Spinal cord (tissue), 10 donors: ENCODE measurements at places on chromosomes 12 and 14.
A peak's percentile ranks its signal among the peaks of the same experiment; 100 is the strongest.

GRCh38 chr12:76883151-76883550 is 4.3 kb upstream of the CSRP2 start:
- H3K27ac ChIP-seq, result no peak overlapping the region
- H3K36me3 ChIP-seq, result no peaks in the 10 kb centered on the region
- peaks cover 4% of the 10 kb centered on the region for H3K27me3 ChIP-seq
- no peak for DNase-seq
- no peak overlapping the region for H3K4me3 ChIP-seq
- H3K4me1 ChIP-seq, result peaks cover 10% of the 10 kb centered on the region

DNA sequence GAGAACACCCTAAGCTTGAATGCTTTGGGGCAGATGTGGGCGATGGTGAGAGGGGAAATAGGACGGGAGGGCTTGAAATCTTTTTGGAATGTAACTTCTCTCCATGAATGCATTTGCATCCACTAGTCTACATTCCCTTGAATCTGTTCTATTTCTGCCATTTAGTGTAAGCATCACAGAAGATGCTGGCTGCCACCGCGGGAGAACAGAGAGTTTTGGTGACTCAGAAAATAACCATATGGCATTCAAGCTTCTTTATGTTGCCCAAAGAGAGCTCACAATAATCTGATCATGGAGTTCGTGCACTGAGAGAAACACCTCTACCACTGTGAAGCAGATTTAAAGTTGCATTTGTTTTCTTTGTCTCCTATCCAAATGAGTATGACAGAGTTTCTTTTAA is 52.6 kb upstream of the OTX2 start:
- H3K27me3 ChIP-seq, result no peaks in the 10 kb centered on the region
- no peaks in the 10 kb centered on the region for H3K4me1 ChIP-seq
- no peak overlapping the region for H3K4me3 ChIP-seq

GRCh38 chr14:88955455-88955854 is 131.0 kb downstream of the TTC8 start:
- no peaks in the 10 kb centered on the region for H3K27me3 ChIP-seq
- no peaks in the 10 kb centered on the region for H3K4me1 ChIP-seq
- no peak overlapping the region for H3K27ac ChIP-seq
- H3K36me3 ChIP-seq, result no peaks in the 10 kb centered on the region

DNA sequence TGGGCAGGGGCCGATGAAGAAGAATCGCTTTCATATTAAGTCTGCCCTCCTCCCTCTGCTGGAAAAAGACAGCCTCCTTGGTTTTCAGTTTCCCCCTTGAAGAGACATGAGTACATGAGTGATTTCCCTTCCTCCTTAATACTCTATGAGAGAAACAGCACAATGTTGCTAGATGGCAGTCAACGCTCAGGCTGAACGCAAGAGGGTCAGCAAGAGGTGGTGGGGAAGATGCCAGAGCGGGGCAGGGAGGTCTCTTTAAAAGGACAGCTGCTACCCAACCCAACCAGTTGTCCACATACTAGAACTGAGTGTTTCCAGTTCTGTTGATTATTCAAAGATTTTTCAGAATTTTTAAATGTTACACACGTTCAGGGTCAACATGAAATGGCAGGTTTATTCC is 22.8 kb downstream of the CRACR2A start:
- no peak for DNase-seq
- H3K36me3 ChIP-seq, result no peaks in the 10 kb centered on the region
- H3K27me3 ChIP-seq, result no peaks in the 10 kb centered on the region
- H3K4me1 ChIP-seq, result peaks cover 12% of the 10 kb centered on the region

DNA sequence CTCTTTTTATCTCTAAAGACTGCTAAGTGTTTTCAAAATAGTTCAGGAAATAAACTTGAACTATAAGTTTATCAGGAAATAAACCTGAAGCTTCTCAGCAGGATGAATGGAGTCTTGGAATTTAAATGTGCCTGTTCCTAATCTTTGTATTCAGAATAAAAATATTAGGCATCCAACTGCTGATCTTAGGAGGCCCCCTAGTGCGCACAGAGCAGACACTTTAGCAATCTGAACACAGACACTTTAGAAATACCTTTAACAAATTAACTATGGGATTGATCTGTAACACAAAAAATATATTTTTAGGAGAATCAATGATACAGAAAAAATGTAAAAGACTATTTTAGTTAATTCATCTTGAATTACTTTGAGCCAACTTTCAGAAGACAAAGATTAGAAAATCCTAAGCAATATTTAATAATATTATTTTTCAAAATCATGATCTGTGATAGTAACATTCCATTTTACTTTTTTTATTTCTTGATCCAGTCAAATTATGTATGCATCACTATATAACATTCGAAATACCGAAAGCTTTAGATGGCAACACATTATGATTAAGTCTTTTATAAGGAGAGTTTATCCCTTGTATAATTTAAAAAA is 80.9 kb downstream of the SLC41A2 start:
- H3K4me1 ChIP-seq, result no peaks in the 10 kb centered on the region
- peak; percentile 42 for DNase-seq
- H3K27me3 ChIP-seq, result no peaks in the 10 kb centered on the region
- H3K36me3 ChIP-seq, result no peaks in the 10 kb centered on the region
- no peak overlapping the region for H3K4me3 ChIP-seq
- H3K27ac ChIP-seq, result no peak overlapping the region

GRCh38 chr12:3342051-3342450 is 149.0 kb upstream of the PRMT8 start:
- DNase-seq, result peak; percentile 35
- no peak overlapping the region for H3K4me3 ChIP-seq
- no peaks in the 10 kb centered on the region for H3K36me3 ChIP-seq

GRCh38 chr14:48125654-48126053 is 450.2 kb upstream of the MDGA2 start:
- H3K4me3 ChIP-seq, result no peak overlapping the region
- H3K27ac ChIP-seq, result no peak overlapping the region
- DNase-seq, result no peak
- H3K36me3 ChIP-seq, result no peaks in the 10 kb centered on the region
- H3K27me3 ChIP-seq, result no peaks in the 10 kb centered on the region

GRCh38 chr12:26017484-26018211 is 59.2 kb downstream of the RASSF8 start:
- H3K36me3 ChIP-seq, result no peaks in the 10 kb centered on the region
- no peaks in the 10 kb centered on the region for H3K4me1 ChIP-seq
- no peak overlapping the region for H3K27ac ChIP-seq
- no peak for DNase-seq
- no peaks in the 10 kb centered on the region for H3K27me3 ChIP-seq
- H3K4me3 ChIP-seq, result no peak overlapping the region

DNA sequence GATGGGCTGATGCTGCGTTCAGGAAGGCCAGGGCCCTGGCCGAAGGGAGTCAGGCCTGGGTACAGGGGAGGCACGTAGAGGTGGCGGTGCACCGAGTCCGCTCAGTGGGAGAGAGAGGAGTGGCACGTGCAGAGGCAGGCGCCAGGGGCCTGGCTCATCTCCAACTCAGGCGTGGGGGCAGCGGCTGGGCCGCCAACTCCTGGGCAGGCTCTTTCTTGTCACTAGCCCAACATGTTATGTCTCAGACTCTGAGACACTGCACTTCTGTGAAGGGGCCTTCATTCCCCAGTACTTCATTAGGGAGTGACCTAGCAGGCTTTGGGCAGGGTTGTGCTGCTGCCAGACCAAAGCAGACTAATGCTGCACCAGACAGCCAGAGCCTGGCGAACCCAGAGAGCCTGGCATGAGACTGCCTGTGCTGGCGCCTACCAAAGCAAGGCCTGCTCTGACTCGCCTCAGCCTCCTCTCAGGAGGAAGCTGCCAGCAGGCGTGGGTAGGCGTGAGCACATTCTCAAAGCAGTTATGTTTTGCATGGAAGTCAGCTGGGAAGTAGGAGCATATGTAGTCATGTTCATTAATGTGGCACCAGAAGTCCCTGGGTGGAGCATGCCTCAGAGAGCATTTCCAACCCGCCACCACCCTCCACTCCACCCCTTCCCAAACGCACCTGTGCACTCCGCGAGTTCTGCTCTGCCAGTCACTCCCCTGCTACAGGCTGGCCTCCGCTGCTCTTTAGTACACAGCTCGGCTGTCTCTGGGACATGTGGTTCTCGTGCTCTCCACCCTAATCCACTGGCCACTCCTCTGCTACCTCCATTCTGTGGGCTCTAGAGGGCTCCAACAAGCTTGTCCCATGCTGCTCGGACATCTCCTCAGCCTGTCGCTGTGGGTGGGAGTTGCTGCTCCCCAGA is 9.7 kb downstream of the CKB start:
- peaks cover 46% of the 10 kb centered on the region for H3K4me1 ChIP-seq
- DNase-seq, result peak; percentile 92
- peak overlapping the region; percentile 79 for H3K27ac ChIP-seq
- H3K4me3 ChIP-seq, result no peak overlapping the region

DNA sequence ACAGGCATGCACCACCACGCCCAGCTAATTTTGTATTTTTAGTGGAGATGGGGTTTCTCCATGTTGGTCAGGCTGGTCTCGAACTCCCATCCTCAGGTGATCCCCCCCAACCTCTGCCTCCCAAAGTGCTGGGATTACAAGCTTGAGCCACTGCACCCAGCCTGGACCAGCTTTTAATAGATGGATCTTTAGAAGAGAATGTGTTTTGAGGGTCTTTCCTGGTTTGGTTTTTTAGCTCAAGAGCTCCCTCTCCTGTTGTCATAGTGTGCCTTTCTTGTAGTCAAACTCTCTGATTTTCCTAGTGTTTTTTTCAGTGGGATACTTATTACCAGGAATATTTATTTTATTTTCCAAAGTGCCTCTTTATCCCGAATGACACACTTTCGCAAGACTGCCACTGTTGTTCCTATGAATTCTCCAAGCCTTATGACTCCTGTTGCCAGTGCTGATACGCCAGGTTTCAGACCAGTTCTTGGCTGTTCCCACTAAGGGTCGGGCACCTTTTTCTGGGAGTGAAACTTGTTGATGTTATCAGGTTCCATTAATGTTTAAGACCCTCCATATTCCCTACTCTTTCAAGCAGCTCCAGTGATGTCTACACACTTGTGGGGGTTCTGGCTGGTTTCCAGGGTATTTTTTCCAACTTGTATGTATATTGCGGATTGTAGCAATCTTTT is 31.5 kb upstream of the LIMA1 start:
- H3K27me3 ChIP-seq, result no peaks in the 10 kb centered on the region
- no peaks in the 10 kb centered on the region for H3K4me1 ChIP-seq
- peak; percentile 12 for DNase-seq
- no peak overlapping the region for H3K4me3 ChIP-seq
- H3K27ac ChIP-seq, result no peak overlapping the region
- H3K36me3 ChIP-seq, result no peaks in the 10 kb centered on the region

DNA sequence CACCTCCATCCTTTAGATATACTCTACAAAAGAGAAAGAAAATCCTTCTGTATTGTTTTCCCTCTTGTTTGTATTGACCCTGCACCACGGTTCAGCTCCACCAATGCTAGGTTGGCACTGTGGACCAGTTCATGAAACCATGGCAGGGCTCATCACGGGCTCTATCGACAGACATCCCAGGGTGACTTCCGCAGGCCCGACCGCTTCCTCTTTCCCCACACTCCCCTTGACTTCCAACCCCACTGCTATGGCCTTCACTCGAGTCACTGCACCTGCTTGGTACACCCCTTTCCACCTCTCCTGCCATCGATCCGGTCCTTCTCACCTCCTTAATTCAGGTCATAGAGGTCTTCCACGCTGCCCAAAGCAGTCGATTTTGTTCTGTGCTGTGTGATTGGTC is 21.2 kb upstream of the AKAP5 start:
- H3K27ac ChIP-seq, result no peak overlapping the region
- peaks cover 43% of the 10 kb centered on the region for H3K36me3 ChIP-seq
- H3K4me3 ChIP-seq, result no peak overlapping the region
- H3K4me1 ChIP-seq, result peaks cover 8% of the 10 kb centered on the region

DNA sequence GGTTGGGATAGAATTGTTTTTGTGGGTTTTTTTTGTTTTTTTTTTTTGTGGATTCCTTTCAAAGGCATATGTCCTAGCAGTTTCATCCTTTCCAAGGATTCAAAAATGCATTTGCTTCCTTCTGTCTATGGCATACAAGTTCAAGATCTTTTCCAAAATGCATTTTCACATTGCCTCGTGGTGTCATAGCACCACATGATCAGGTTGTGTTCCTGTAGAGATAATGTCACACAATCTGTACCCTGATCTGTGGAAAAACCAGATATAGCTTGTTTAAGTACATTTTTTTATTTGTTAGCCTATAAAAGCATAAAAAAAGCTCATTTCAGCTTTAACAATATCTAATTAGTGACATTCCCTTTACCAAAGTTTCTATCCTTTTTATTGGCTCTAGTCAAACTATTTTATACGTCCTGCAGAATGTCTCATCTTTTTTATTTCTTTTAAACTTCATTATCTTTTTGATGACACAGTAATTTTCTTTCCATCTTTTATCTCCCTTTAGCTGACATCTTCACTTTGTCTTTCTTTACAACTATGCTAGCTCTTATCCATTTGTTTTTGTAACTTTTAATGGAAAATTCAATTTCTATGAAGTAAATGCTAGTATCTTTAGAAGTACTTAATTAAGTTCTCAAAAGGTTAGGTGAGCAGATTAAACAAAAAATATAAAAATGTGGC is 106.0 kb upstream of the NOVA1 start:
- no peaks in the 10 kb centered on the region for H3K27me3 ChIP-seq
- no peak overlapping the region for H3K4me3 ChIP-seq
- no peak overlapping the region for H3K27ac ChIP-seq

- no peaks in the 10 kb centered on the region for H3K4me1 ChIP-seq
- no peak for DNase-seq
- H3K4me3 ChIP-seq, result no peak overlapping the region
- no peak overlapping the region for H3K27ac ChIP-seq
These were observed 365.4 kb upstream of the ATP2B1 start for GRCh38 chr12:90074086-90074485.

DNA sequence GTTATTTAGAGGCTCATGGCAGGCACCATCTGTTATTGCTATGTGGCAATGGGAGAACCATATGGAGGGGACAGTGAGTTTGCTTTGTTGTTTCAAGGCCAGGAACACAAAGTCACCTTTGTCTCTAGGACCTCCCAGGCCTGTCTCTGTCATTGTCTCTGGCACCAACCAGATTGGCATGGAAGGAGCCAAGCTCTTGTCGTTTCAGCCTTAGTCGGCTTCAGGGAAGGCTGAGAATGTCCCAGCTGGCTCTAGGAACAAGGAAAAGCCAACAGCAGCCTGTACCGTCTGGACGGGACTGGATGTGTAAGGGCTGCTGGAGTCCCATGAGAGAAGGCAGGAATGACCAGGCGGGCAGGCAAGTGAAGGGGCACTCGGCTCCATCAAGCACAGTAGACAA is 29.2 kb downstream of the RPH3A start:
- H3K27ac ChIP-seq, result no peak overlapping the region
- H3K27me3 ChIP-seq, result no peaks in the 10 kb centered on the region
- DNase-seq, result no peak
- H3K4me1 ChIP-seq, result peaks cover 6% of the 10 kb centered on the region

- H3K36me3 ChIP-seq, result peaks cover 13% of the 10 kb centered on the region
- no peaks in the 10 kb centered on the region for H3K27me3 ChIP-seq
- H3K4me3 ChIP-seq, result no peak overlapping the region
- no peak overlapping the region for H3K27ac ChIP-seq
- H3K4me1 ChIP-seq, result no peaks in the 10 kb centered on the region
These were observed 28.0 kb upstream of the GXYLT1 start for GRCh38 chr12:42172441-42173210.

- no peaks in the 10 kb centered on the region for H3K4me1 ChIP-seq
- DNase-seq, result no peak
- no peak overlapping the region for H3K4me3 ChIP-seq
- H3K36me3 ChIP-seq, result no peaks in the 10 kb centered on the region
- H3K27me3 ChIP-seq, result no peaks in the 10 kb centered on the region
These were observed 47.8 kb upstream of the CEP83 start for GRCh38 chr12:94507455-94507854.

GRCh38 chr12:119730381-119730780 is 62.4 kb downstream of the PRKAB1 start:
- no peak overlapping the region for H3K4me3 ChIP-seq
- H3K36me3 ChIP-seq, result peaks cover 32% of the 10 kb centered on the region
- no peaks in the 10 kb centered on the region for H3K27me3 ChIP-seq

GRCh38 chr14:84351646-84352045 is 1178.3 kb upstream of the FLRT2 start:
- no peak overlapping the region for H3K4me3 ChIP-seq
- no peak for DNase-seq
- no peak overlapping the region for H3K27ac ChIP-seq
- H3K4me1 ChIP-seq, result no peaks in the 10 kb centered on the region
- H3K36me3 ChIP-seq, result no peaks in the 10 kb centered on the region
